ENCODE measurements at places on chromosomes 13 and 19.

- DNase-seq: no peak
These were observed 260.3 kb downstream of the KCNRG start for GRCh38 chr13:50275392-50276063.

- peak; percentile 71 for DNase-seq
These were observed 412.9 kb downstream of the DIAPH3 start for GRCh38 chr13:59750860-59751259.

GRCh38 chr13:96821971-96822370 is 172.3 kb downstream of the OXGR1 start:
- no peak for DNase-seq

- no peak for DNase-seq
These were observed 580 bp downstream of the EIF3K start for GRCh38 chr19:38619361-38620174.

- no peak for DNase-seq
These were observed 22.8 kb upstream of the ABCC4 start for GRCh38 chr13:95323930-95324662.

DNA sequence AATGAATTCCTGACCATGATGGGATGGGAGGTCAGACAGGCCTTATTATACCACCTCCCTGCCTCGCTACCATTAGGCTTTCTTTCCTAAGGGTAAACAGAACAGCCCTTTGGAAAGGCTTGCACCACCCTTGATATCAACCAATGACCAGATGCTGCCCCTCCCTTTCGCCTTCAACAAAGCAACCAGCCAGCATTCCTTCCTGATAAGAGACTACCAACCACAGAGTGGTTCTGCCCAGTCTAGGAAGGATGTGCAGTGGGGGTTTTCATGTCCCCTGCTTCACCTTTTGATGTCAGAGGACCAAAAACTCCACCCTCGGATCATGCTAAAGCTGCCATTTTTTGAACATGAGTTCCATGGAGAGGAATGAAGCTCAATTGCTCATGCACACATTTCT is 21.7 kb downstream of the TEX30 start:
- no peak for DNase-seq

- DNase-seq: no peak
These were observed 84.3 kb downstream of the IER2 start for GRCh38 chr19:13234518-13234917.

DNA sequence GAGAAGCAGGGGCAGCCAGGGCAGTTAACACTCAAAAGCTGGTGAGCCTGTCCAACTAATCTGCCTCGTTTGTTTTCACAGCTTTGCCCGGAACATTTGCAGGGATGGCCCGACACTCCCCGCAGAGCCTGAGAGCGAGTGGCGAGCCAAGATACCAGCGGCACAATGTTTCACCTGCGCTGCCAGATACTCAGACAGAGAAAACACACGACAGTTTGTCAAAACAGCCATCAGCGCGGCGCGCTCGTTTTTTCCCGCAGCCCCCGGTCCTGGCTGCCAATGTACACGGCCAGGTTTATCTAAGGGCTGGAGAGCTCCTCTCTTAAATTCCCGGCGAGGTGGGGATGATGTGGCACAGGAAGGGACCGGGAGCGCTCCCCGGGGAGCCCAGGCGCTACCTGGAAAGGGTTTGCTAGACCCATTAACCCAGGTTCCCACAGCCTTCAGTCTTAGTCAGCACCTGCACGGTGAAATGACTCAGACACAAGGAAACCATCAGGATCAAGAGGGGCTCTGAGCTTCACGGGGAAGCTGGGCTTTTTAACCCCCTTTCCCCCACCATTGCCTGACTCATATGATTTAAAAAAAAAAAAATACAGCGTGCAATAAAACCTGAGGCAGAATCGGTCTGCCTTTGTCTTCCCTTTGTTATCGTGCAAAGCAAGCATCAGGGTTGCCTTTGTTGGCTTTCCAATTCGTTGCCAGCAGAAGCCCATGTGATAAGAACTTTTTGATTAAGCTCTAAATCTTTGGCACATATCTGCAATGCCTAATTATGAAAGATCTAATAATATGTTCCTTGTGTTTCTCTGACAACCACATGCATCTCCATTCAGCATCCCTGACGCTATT is 186.2 kb downstream of the EFNB2 start:
- no peak for DNase-seq

DNA sequence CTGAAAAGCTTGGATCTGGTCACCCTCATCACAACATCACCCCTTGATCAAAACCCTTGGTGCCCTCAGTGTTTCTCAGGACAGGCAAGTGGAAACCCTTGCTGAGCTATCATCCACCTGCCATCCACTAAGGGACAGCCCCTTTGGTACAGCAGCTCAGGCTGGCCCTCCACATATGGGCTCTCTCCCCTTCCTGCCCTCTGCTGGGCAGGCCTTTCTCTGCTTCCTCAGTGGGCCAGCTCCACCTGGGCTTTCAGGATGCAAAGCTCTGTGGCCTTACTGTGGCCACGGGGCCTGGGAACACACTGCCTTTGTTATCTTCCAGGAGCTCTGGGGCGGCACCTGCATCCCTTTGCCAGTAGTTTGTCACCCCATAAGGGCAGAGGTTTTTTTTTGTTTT is 4.9 kb downstream of the SUGP1 start:
- DNase-seq: no peak

DNA sequence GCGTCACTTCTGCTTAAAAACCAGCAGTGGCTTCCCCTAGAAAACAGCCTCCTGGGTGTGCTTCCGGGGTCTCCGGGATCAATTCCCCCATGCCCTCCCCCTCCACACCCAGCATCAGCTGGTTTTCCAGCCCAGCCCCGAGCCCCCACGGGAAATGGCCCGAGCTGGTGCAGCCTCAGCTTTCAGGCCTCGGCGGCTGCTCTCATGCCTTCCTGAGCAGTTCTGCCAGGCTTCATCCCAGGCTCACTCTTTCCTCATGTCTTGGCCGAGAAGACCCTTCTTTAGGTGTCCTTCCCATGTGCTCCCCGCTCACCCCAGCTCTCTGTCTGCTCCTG is 103.1 kb upstream of the RNF113B start:
- DNase-seq: no peak

- no peak for DNase-seq
These were observed 1.7 kb upstream of the RPS5 start for GRCh38 chr19:58385313-58385890.

GRCh38 chr13:105579821-105580710 is 955.4 kb downstream of the EFNB2 start:
- no peak for DNase-seq

DNA sequence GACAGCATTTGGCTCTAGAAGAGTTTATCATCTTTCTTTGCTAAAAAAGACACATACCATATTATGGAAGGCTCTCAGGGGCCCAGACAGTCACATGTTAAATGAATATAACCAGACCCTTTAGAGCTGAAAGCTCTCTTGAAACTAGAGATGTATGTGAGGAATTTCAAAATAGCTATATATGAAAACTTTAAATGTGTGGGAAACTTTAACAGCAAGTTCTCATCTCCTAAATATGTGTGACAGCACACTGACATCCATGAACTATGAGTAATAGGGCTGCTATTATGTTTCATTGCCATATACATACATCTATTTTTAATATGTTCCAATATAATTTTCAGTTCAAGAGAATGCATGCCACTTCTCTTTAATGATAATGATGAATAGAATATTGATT is 509.5 kb downstream of the GPC6 start:
- no peak for DNase-seq

- DNase-seq: no peak
These were observed 28.8 kb upstream of the FAM124A start for GRCh38 chr13:51193387-51193786.

- no peak for DNase-seq
These were observed 60.8 kb downstream of the C13orf42 start for GRCh38 chr13:51050021-51050830.

DNA sequence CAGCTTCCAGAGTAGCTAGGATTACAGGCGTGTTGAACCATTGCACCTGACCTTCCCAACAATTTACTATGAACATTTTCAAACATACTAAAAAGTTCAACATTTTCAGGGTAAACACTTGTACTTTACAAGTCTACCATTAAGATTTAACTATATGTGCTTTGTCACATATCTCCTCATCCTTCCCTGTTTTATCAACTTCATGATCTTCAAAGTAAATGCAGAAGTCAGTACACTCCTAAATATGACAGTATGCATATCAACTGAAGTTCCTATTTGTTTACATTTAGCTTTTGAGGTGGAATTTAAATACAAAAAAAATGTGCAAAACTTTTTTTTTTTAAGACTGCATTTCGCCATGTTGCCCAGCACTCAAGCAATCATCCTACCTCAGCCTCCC is 18.5 kb downstream of the LNX2 start:
- no peak for DNase-seq

- peak; percentile 58 for DNase-seq
These were observed 170.9 kb downstream of the COL4A1 start for GRCh38 chr13:110135977-110136597.

- DNase-seq: no peak
These were observed 234.1 kb downstream of the FOXO1 start for GRCh38 chr13:40432018-40432978.

DNA sequence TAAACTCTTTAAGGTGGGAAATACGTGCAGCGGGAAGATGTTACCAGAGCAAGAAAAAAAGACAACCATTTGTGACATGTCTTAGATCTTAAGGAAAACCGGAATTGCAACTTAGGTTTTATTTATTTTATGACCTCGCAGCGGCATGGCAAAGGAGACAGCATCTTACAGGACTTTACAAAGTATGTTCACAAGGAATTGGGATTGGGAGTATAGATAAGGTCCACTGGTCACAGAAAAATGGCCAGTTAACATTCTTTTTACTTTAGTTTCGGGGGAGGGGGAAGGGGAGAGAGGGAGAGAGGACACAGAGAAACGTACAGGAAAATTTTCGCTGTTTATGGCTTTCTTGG is 104.5 kb upstream of the DIAPH3 start:
- no peak for DNase-seq

All from type B pancreatic cell (in vitro differentiated cells).